Right cardiac atrium (tissue), 5 donors: ENCODE measurements at places on chromosomes 5 and 9. TPM values are rescaled to one million over a fixed set of nuclear protein-coding genes. Genes with fewer than 3 reads are reported as not detected.

The WHRN gene
- 15.0 TPM for total RNA-seq

DNA sequence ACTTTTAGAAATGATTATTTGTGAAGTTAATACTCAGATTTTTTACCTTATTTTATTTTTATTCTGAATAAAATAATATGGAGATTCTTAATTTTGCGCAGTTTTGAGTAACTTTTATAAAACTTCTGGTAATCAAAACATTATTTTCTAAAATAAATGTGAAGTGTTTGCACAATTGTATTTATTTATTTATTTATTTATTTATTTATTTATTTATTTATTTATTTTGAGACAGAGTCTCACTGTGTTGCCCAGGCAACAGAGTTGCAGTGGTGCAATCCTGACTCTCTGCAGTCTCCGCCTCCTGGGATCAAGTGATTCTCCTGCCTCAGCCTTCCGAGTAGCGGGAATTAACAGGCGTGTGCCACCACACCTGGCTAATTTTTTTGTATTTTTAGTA, 73.5 kb downstream of the RPS6 start:
- DNase-seq: no peak

The PLAC8L1 gene
- not detected for total RNA-seq

The LARP1 gene
- 130 TPM for total RNA-seq

- no peak for DNase-seq
Measured at GRCh38 chr5:150848271-150848670, 1.9 kb downstream of the IRGM start.
